ENCODE measurements at places on chromosomes 1 and 21.

GRCh38 chr21:37763298-37763697 lies 153.0 kb downstream of the KCNJ6 start:
- DNase-seq: no peak

DNA sequence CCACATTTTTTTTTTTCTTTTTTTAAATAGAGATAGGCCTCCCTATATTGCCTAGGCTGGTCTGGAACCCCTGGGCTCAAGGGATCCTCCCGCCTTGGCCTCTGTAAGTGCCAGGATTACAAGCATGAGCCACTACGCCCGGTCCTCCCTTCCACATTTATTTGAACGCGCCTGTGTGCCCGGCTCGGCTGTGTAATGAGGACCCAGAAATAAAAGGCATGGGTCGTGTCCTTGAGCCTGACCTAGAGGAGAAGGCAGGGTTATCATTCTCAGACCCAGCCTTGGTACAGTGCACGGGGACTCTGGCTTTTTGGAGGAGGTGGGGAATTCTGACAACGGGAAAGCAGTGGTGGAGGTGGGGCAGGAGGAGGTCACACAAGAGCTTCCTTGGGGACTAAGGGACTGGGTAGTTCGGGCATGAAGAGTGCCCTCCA lies 841 bp downstream of the CENPF start:
- DNase-seq: no peak

GRCh38 chr21:30726726-30727125 lies 8.1 kb upstream of the KRTAP21-3 start:
- no peak for DNase-seq

- DNase-seq: no peak
Observed at GRCh38 chr1:16387201-16388188, 20.5 kb downstream of the SZRD1 start.

DNA sequence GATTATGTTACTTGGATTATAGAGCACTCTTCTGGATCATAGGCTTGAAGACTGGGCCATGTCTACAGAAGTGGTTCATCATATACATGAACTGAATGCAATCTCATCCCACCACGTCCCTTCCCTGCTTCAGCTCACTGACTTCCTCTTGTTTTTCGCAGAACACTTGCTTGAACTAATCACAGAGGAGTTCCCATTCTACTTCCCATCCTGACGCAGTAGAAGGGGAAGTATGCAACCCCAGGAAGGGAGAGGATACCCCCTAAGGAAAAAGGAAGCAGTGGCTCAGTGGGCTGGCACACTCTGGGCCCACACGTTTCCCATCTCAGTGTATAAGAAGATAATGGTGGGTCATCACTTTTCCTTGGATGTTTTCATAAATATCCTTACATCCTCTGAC lies 36.2 kb downstream of the CASQ2 start:
- DNase-seq: no peak

DNA sequence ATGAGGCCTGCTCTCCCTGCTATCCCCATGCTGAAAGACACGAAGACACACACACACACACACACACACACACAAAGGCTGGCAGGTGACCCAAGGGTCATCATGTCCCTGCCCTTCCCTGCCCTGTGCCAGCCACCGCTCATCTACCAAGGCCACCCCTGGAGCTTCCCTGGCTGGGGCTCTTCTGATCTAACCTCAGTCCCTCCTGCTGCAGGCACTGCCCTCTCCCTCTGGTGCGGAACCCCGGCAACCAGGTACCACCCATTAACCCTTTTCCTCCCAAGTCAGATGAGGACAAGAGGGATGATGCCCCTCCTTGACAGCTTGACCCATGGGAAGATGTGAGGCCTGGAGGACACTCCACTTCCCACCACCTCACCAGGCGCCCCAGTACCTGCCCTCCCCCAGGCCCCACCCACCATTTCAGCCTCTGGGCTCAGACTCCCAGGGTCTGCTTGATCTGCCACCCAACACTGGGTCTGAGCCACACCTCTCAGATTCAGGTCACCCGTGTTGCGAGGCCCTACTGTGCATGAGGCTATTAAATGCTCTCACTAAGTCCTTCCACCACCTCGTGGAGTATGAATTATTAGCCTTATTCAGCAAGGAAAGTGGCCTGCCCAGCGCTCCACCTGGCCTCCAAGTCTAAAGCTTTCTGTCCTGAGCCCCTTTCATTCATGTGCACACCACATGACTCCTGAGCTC lies 2.5 kb downstream of the SDC3 start:
- DNase-seq: no peak

GRCh38 chr1:213984387-213985208 lies 3.2 kb upstream of the PROX1 start:
- DNase-seq: no peak

DNA sequence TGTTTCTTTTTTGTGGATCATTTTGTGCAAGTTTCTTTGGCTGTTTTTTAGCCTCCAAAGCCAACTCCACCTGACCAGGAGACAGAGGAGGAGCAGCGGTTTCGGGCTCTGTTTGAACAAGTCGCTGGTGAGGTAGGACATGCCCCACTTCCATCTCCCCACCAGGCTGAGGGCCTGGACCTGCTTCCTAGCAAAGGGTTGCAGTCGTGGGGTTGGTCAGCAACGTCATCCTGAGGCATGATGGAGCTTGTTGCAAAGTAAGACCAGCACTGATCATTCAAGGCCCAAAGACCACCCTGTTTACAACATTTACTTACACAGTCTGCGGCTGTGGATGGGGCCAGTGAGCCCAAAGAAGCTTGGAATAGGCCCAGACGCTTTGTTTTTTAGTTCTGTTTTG lies 40.3 kb downstream of the CAPN9 start:
- no peak for DNase-seq

DNA sequence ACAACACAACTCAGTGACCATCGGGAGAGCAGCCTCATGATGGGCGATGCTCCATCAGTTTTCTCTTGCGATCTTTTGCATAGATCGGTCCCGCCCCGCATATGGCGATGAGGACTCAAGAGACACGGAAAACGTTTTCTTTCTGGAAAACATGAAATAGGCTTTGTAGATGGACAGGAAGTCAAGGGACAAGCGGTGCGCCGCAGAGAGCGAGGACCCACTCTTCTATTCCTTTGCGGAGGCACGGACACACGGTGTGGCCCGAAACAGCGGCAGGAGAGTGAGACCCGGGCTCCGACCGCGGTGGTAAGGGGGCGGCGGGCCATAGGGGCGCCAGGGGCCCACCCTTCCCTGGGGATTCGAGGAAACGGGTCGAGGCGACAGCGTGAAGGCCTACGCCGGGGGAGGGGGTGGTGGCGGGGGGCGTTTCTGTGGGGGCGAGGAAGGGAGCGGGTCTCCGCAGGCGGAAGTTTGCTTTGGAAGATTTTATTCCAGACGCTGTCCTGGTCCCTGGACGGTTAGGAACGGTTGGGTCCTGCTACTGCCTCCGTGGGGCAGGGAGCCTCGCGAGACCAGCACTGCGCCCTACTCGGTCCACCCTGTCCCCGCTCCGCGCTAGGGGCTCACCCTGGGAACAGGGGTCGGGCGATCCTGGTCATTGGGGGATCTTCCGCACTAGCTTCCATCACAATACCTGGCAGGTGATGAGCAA lies 796 bp upstream of the TDRKH start:
- DNase-seq: no peak

DNA sequence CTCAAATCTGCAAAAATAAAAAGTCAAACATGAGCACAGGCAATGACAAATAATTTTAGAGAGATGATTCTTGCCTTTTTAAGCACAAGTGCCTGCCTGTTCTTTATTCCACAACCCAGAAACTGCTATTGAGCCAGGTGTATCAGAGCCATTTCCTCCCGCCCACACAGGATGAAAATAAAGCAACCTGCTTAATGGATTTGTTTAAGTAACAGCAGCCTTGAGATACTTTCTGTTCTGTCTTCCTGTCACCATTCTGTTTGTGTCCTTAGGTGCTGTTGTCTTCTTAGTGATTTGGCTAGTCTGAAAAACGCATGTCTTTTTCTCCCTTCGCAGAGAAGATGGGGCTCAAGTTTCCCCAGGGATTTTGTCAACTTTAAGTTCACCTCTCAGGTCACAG lies 11.4 kb downstream of the RPE65 start:
- DNase-seq: no peak

DNA sequence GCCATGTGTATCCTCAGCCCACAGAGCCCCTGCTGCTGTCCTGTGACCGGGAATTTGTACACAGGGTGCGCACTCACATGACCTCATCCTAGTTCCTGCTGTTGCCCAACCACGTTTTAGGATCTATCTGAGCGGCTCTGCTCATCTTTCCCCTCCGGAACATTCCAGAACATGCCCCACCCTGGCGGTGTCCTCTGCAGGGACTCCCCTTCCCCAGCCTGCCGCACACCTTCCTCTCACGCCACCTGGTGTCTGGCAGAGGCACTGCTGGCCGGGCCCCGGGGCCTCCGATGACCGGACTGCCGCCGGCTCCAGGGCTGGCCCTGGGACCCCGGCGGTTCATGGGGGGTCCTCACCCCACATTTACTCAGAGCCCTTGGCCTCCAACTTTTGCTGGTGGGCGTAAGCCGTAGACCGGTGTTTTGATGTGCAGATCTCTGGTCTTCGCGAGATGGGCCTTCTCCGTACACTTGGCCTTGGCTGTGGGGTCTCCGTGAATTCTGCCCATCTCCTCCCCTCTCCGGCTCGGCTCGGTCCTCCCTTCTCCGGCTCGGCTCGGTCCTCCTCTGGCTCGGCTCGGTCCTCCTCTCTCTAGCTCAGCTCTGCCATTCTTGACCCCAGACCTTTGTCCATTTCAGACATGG lies 29.5 kb downstream of the ARHGEF16 start:
- peak; percentile 19 for DNase-seq

DNA sequence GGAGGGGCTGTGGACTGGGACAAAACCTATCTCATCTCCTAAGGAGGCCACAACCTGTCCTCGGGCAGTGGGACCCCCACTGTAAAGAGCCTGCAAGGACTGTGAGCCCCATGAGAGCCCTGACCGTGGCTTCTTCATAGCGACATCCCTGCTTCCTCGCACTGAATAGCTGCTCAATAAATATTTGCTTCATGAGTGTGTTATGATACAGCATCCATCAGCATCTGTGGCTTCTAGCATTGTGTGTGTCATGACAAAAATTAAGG lies 40.5 kb upstream of the CSF3R start:
- no peak for DNase-seq

DNA sequence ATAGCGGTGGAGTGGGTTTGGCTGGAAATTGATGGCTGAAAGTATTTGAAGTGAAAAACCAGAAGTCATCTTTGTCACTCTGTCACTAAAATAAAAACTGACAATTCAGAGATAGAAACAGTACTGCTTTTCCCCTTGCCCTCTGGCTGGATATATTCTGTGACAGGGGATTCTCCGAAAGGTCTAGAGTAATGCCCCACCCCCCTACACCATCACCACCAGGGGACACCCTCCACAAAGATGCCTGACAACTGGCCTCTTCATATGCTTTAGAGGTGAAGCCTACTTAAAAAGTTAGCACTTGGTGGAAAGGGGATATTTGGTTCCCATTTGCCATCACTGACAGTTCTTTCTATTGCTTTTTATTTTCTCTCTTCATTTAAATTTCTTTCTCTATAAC lies 73.5 kb downstream of the SGIP1 start:
- no peak for DNase-seq

DNA sequence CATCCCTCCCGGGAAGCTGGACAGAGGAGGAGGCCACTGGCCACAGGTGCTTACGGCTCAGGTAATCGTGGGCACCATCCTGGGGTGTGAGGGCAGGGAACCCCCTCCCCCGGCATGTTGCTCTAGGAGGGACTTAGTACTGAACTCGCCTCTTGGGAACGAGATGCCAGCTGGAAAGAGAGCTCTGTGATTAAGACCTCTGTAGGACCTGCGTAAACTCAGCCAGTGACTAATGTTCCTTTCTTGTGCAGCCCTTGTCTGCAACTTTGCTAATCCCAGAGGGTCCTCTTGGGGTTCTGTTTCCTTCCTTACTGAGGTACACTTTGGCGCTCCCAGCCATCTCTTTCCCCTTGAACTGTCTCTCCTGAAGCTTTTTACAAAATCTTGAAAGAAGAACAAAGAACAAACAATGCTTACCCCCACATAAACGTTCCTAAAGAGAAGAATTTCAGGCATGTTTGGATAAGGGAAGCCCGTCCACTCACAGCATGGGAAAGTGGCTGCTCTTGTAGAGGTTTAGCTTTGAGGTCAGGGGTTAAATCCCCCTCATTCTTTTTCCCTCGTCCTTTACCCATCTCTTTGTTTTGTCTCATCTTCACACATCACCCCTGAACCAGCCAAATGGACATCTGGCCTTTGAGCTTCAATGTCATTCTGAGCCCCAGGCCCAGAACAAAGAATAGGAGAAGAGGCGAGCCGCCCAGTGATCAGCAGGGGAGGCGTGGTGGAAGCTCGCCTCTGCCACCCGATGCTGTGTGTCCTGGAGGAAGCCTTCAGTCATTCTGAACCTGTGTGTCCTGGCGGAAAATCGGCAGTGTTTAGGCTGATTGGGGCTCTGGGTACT lies 37.4 kb downstream of the CITED4 start:
- DNase-seq: no peak

GRCh38 chr1:226001963-226002666 lies 3.0 kb upstream of the SDE2 start:
- peak; percentile 19 for DNase-seq

DNA sequence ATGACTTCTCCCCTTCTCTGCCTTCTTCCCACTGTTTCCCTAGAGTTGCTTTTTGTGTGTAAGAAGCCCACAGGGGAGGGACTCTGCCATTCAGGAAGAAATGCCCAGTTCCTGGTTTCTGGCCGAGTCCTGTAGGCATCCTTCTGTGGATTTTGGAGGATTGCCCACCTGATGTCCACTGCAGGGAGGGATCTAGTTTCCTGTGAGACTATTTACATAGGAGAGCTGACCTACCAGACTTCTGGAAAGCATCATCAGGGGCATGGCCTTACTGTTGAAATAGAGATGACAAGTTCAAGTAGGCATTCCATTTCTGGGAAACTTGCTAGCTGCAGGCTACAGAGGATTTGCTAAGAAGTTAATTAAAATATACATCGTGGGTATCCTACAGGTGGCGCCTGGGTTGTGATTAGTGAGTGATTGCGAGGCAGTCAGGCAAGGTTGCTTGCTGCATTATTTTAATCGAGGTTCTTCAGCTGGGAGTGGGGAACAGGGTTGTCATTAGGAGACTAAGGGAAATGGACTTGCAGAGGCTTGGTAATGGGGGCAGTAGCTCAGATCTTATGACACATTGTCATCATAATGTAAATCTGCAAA lies 148.7 kb downstream of the HHAT start:
- DNase-seq: no peak

DNA sequence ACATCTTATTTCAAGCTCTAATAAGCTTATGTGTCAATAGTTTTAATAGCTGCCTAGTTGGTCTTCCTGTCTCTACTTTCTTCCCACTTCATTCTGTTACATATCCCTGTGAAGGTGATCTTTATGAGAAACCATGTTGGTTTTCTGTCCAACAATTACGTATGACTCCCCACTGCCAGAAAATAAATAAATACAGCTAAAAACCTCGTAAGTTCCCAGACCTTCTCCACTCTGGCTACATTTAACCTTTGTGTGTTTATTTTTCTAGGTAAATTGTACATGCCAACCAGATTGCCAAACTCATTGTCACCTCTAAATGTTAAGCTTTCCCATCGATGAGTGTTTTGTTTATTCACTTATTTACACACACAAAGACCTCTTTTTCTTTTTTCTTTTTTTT lies 147.2 kb downstream of the CRB1 start:
- DNase-seq: no peak
